ENCODE measurements at places on chromosomes 3 and 15.

- no peak for DNase-seq
Measured at GRCh38 chr3:111278959-111279358, 207.3 kb downstream of the NECTIN3 start.

DNA sequence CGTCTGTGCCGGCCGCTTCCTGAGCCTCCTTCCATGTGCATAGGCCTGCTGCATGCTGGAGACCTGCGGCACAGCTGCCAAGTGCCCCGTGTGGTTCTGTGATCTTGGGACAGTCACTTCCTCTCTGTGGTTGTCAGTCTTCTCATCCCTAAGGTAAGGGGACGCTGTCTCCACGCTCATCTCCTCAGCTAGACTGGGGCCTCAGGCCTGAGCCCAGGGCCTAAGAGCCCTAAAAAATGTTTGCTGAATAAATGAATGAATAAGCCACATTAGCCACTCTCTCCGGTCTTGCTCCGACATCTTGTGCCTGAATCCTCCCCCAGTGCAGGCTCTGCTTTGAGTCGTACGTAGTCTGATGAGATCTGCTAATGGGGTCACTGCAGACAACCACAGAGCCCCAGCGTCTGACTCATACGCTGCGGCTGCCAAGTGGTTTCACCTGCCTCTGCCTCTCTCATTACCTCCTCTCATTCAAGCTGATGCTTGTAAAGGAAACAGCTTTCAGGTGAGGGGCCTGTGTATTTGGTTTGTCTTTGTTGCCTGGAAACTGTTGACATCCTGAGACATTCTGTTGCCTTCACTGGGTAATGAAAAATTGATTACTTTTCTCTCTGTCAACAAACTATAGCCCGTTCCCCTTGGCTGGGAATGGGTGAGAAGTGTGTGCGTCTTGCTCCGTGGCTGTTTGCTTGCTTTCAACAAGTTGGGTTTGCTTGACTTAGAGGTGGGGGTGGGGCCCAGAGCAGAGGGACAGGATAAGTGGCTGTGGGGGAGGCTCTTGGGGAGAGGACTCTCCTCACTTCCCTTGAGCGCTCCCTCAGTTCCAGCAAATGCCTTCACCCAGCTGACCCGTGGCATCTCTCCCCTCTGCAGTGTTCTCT lies 15.9 kb downstream of the RPLP1 start:
- peak; percentile 42 for DNase-seq

DNA sequence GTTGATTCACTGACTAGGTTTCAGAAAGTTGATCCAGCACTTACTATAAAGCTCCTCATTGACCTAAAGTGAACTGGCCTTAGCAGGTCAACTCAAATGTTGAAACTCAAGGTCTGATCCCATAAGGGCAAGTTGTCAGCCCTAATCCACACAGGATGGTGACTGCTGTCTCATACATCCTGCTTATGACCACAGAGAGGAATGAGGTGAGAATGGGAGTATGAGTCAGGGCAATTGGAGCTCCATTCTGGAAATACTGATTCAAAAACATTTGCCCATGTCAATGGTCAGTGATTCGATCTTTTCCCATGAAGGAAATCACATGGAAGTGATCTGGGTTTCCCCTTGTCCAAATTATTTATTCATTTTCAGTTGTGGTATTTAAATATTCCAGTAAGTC lies 78.7 kb downstream of the ZNF385D start:
- no peak for DNase-seq

DNA sequence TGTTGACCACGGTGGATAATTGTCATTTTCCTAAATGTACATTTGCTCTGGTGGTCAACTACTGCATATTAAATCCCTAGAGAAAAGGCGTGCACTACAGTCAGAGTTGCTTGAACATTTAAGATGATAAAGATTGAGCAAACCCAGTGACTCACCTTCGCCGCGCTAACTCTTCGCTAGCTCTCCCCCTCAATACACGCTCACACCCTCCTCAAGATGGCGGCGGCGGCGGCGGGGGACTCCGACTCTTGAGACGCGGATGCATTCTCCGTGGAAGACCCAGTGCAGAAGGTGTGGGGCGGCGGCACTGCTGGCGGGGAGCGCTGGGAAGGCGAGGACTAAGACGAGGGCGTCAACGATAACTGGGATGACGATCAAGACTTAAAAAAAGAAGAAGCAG lies 79.8 kb upstream of the PFN2 start:
- no peak for DNase-seq

- DNase-seq, result no peak
Measured at GRCh38 chr3:192864941-192865340, 52.7 kb downstream of the MB21D2 start.

- no peak for DNase-seq
Measured at GRCh38 chr3:178486903-178487302, 49.3 kb upstream of the KCNMB2 start.

GRCh38 chr3:33441225-33441976 lies 1.2 kb upstream of the UBP1 start:
- peak; percentile 26 for DNase-seq

- DNase-seq, result peak; percentile 1
Measured at GRCh38 chr3:32106929-32107362, 526 bp downstream of the GPD1L start.

DNA sequence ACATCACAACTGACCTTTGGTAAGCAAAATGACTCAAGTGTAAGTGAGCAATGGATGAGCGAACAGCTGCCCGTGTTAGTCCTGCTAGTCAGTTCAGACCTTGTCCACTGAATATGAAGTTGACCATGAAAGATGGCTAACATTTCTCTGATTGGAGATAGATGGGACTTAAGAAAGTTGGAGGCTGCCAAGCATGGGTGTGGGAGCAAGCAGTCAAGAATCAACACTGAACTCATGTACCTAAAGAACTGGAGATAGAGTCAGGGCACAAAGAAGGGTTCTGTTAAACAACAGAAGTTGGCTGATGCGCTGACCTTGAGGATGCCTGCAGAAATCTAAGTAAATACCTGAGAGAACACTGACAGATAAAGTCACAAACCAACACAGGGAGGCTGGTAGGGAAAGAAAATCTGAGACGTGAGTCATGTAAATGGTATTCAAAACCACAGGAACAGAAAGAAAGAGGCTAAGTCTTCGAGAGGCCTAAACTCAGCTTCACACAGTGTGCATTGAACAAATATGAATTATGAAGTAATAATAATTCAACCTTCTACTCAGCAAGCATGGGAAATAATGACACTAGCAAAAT lies 30.7 kb upstream of the ANPEP start:
- DNase-seq, result no peak
